ENCODE measurements at places on chromosomes 2 and 18. TPM values are rescaled to one million over a fixed set of nuclear protein-coding genes. Genes with fewer than 3 reads are reported as not detected.

The DSEL gene
- 1.9 TPM for total RNA-seq

The CD8A gene
- total RNA-seq: 5.5 TPM

The MYO5B gene
- 105 TPM for total RNA-seq

The KANSL1L gene
- total RNA-seq: 25.7 TPM

Data from Peyer's patch (tissue), 4 donors.